ENCODE measurements at places on chromosomes 2 and 18.

GRCh38 chr2:182020286-182021070, 34.8 kb downstream of the PPP1R1C start:
- no peak for DNase-seq

- no peak for DNase-seq
These were observed 105.6 kb downstream of the FEZ2 start for GRCh38 chr2:36492216-36492945.

- DNase-seq, result no peak
These were observed 54.0 kb downstream of the MFSD6 start for GRCh38 chr2:190462181-190462580.

DNA sequence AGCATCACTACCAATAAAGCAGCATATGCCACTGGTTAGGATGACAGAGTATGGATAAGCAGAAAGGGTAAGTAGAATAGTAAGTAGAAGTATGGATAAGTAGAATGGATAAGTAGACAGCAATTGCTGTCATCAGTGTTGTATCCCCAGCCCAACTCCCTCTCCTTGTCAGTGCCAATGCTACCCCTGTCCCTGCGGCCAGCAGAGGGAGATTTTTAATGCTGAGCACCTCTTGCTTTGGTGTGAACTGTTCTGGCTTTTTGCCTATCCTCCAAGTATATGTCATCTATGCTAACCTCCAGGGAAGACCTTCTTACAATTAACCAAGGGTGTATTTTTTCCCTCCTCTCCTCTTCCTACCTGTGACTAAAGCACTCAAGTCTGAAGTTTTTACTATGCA, 136.7 kb upstream of the SPHKAP start:
- DNase-seq, result no peak

- peak; percentile 34 for DNase-seq
These were observed 1.7 kb downstream of the INPP5D start for GRCh38 chr2:233061591-233062450.

DNA sequence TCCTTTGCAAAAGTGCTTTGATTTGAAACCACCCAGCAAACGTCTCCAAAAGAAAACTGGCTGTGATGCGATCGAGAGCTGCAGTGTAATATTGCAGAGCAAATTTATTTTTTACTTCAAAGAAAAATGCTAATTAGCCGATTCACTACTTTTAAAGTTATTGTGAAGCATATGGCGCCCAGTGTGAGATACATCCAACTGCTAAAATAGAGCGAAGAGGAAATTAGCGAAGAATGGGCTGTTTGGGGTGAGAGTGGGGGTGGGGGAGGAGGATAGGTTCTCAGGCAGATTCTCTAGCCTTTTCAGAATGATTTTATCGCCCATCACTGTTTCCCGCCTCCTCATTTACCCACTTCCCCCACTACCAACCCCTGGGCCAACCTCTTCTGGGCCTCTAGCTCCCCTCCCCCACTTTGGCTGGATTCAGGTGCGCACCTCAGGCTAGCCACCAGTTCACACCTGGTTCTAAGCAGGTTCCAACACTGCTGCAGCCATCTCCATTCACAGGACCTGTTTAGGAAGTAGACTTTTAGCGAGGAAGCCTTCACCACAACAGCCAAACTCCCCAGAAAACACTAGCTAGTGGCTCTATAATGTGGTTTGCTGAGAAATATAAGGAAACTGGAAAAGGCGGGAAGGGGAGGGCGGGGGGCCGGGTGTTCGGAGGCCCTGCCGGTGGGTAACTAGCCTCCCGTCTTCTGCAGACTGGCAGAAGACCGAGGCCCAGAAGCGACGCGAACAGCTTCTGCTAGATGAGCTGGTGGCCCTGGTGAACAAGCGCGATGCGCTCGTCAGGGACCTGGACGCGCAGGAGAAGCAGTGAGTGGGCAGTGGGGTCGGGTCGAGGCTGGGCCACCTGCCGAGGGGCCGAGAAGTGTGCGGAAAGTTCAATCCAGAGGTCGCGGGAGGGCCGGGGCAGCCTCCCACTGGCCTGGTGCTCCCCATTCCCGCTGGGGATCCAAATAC, 6.0 kb upstream of the OTX1 start:
- no peak for DNase-seq

DNA sequence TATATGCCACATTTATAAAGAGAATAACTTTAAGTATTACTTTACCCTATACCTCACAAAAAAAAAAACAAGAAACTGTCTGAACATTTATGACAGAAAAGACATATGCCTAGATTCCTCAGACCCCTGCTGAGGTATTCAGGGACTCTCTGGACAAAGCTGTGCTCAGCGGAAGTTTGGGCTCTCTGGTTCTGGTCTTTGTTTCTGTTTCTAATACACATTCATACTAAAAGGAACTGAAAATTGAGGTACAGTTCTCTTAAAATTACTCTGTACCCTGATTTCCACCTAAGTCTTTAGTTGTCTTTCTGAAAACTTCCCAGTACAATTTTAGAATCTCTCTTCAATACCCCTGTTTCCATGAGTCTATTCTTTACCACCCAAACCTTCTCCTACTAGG, 160.3 kb downstream of the IKZF2 start:
- DNase-seq, result no peak

DNA sequence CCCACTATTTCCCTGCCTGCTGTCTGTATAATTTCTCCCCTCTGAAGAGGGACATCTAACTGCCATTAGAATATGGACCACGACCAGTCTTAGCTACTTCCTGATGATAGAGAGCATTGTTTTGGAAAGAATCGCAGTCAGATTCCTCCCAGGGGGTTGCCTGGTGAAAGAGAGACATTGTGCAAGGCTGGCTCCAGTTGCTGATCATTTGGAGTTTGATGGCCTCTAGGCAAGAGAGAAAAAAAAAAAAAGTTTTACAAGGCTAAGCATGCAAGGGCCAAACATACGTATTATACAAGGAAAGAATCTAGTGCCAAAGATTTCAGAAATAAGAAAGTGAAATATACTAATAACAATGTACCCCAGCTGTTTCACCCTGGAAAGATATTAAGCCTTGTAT, 182.2 kb downstream of the CMPK2 start:
- DNase-seq, result no peak

DNA sequence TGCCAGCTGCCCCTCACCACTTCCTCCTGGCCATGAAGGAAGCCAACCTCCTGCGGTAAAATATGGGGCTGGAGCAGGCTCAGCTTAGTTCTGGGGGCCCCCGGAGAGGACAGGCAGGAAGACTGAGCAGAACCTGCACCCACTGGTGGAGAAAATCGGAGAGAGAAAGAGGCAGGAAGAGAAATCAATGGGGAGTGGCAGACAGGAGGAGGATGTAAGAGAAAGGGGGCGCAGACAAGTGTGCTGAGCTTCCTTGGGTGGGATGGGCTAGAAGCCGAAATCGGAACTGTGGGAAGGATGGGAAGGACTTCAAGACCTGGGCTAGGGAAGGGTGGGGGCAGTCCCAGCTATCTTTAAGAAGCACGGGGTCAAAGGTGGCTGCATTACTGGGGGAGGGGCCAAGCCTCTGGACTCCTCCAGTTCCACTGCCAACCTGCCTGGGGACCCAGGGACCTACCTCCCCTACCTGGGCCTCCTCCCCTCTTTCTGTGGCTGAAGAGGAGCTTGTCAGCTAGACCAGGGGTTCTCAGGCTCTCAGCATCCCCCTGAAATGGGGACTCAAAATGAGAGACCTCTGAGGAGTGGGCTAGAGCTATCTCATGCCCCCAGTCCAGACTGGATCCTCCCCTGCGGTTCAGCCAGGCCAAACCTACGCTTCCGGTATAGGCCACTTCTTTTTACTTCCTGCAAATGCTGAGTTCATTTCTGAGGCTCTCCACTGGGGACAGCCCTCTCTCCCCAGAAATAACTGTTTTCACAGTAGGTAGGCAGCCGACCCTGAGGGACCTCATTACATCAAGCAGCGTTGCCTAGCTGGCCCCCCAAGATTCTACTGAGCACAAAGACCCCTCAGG, 33.6 kb upstream of the B3GNT7 start:
- peak; percentile 24 for DNase-seq

- no peak for DNase-seq
These were observed 109.5 kb downstream of the CDC42EP3 start for GRCh38 chr2:37561615-37562569.

GRCh38 chr2:29336341-29337241, 221.4 kb downstream of the CLIP4 start:
- no peak for DNase-seq

DNA sequence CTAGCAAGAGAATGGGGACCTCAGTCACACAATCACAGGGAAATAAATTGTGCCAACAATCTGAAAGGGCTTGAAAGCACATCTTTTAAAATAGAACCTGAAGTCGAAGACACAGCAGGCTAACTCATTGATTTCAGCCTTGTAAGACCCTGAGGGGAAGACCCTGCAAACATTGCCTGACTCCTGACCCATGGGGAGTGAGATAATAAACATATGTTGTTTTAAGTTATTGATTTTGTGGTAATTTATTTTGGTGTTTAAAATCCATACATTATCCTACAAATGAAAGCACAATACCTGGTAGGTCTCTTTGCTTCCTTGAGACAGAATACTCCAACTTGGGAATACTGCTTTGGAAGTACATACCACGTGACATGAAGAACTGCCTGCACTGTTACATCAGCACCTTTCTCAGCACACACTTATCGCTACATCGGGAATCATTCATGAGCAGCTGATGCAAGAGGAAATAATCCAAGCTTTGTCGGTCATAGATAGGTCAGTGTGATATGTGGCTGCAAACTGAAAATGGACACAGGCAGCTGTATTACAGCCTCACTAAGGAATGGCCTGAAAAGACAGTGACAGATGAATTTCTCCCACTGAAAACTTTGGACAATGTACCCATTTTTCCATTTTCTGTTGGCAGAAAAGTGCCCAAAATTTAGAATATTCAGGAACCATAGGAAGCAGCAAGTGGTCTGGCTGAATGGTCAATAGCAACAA, 494.5 kb upstream of the MAP2 start:
- DNase-seq, result no peak

DNA sequence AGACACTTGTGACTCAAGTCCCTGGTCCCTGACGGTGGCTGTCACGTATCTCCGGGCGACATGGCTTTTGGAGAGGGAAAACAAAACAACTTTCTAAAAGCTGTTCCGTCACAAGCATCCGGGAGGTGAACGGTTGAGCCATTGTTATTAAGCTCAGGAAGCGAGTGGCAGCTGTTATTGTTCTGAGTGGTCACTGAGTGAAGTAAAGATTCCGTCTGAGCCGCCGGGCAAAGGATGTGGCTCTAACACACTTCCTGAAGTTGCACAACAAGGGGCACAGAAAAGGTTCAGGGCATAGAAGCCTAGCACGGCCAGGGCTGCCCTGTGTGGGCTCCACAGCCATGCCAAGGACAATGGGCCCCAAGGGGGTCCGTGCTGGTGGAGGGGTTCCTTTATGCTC, 24.3 kb downstream of the INPP5D start:
- DNase-seq, result peak; percentile 61

DNA sequence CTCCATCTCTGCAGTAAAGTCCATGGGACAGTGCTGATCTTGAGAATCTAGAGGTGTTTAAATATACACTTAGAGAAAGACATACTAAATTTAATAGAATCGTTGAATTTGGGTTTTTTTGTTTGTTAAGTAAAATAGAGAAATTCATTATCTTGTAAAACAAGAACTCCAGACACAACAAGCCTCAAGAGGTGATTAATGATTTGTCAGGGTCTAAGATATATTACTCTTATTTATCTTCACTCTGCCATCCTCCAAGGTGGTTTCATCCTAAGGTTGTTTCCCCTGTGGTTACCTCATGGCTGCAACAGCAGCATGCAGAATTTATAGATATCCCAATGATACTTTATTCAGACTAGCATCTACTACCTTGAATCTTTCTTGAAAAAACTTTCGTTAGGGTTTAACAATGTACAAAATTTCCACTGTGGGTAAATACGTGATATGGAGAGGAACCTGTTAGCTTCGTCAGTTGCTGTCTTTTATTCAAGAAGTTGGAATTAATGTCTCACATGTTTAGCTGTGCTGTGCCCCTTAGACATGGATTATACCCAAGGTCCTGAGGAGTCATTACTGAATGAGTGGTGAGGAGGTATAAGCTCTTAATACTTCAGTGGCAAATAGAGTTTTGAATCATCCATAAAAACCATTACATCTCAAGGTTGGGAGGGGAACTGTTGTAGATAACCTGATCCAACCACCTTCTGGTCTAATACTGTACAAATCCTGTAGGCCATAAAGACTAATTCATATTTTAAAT, 128.0 kb downstream of the GPD2 start:
- no peak for DNase-seq

DNA sequence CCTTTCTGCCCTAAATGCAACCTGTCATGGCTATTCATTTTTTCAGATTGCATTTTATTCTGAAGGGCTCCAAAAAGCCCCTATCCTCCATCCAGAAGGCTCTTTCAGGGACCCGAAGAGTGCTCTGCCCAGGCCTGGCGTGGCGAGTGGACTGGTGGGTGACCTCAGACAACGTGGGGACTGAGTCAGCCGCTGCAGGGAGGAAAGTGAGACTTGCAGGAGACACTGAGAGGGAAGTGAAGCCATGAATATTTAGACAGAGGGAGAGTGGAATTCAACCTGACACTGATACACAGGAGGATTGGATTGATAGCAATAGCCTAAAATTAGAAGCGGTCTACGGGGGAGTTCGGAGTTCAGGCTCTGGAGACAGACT, 63.6 kb upstream of the SIX2 start:
- no peak for DNase-seq

- DNase-seq, result no peak
These were observed 446 bp upstream of the EFHD1 start for GRCh38 chr2:232632904-232633412.

- DNase-seq, result peak; percentile 71
These were observed 37.6 kb downstream of the SMAD7 start for GRCh38 chr18:48913201-48913600.

GRCh38 chr18:45806226-45806625, 19.2 kb upstream of the SIGLEC15 start:
- no peak for DNase-seq

- DNase-seq, result no peak
These were observed 55.4 kb downstream of the FAM171B start for GRCh38 chr2:186749219-186749618.

DNA sequence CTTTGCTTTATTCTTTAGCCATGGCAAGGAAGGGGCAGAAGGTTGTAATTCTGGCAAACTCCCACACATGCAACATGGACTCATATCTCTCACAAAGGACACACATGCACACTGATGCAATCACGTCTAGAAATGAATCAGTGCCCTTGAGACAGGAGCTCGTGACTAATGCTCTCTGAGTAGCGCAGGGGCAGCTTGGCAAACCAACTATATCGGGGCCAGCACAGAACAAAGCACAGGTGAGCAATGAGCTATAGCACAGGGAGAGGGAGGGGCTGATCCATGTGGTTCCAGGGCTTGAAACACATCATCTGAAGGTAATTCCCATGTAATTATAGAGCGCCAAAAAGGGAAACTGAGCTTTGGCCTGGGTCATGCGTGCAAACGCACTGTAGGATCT, 165.2 kb upstream of the KLF7 start:
- no peak for DNase-seq

- DNase-seq, result no peak
These were observed 288.5 kb downstream of the TNS1 start for GRCh38 chr2:217714287-217714751.

- DNase-seq, result no peak
These were observed 140.8 kb downstream of the TTN start for GRCh38 chr2:178666458-178666857.

- DNase-seq, result no peak
These were observed 589.0 kb downstream of the ZEB2 start for GRCh38 chr2:143930891-143931290.

Measured in CD4-positive, alpha-beta T cell treated with Interleukin-12 subunit alpha and Interleukin-12 subunit beta, for 1 hour (primary cell).